Thoracic aorta (tissue), 2 donors: ENCODE measurements at places on chromosomes 16 and 17. TPM values are rescaled to one million over a fixed set of nuclear protein-coding genes. Genes with fewer than 3 reads are reported as not detected.

- no peaks in the 10 kb centered on the region for H3K27me3 ChIP-seq
- H3K4me1 ChIP-seq: no peaks in the 10 kb centered on the region
- no peak overlapping the region for H3K27ac ChIP-seq
- H3K4me3 ChIP-seq: no peak overlapping the region
These were observed 307.6 kb downstream of the ZFHX3 start for GRCh38 chr16:72740347-72740746.

GRCh38 chr16:81532491-81533174 is 88.0 kb downstream of the CMIP start:
- no peak overlapping the region for H3K27ac ChIP-seq
- DNase-seq: no peak

- peaks cover 4% of the 10 kb centered on the region for H3K4me1 ChIP-seq
- no peak overlapping the region for H3K27ac ChIP-seq
- DNase-seq: no peak
- H3K36me3 ChIP-seq: no peaks in the 10 kb centered on the region
- H3K27me3 ChIP-seq: no peaks in the 10 kb centered on the region
- no peak overlapping the region for H3K4me3 ChIP-seq
These were observed 195.9 kb upstream of the C17orf78 start for GRCh38 chr17:37179893-37180292.

- no peak overlapping the region for H3K4me3 ChIP-seq
- no peaks in the 10 kb centered on the region for H3K4me1 ChIP-seq
- H3K27ac ChIP-seq: no peak overlapping the region
These were observed 18.6 kb downstream of the COG7 start for GRCh38 chr16:23434380-23434779.

DNA sequence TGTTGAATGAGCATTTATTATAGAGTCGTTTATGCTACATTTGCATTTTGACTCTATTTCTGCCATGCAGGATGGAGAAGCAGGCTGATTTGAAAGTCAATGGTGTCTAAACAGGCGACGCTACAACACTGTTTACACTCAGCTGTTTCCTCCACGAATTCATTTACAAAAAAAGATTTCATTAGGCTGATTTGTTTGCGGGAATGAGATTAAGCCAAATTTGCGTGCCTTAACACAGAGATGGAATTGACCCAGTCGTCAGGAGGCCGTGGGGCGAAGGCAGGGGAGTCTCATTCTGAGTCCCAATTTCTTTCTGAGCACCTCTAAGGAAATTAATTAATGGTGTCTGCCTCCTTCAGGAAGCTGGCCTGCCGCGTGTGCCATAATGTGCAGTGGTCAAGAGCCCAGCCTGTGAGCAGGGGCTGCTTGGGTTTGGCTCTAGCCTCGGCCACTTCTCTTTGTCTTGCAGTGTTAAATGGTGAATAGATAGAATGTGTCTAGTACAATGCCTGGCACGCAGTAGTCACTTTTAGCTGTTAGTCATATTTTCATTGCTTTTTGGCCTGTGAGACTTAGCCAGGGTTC is 88.6 kb upstream of the NKD1 start:
- H3K27me3 ChIP-seq: no peaks in the 10 kb centered on the region
- no peak for DNase-seq
- H3K27ac ChIP-seq: no peak overlapping the region
- no peak overlapping the region for H3K4me3 ChIP-seq
- no peaks in the 10 kb centered on the region for H3K36me3 ChIP-seq

Gene SEPTIN12
- not detected for total RNA-seq
